ENCODE measurements at places on chromosomes 7 and 10. TPM values are rescaled to one million over a fixed set of nuclear protein-coding genes. Genes with fewer than 3 reads are reported as not detected.

- DNase-seq, result no peak
Observed at GRCh38 chr10:34908481-34908880, 93.4 kb upstream of the PARD3 start.

- no peak for DNase-seq
Observed at GRCh38 chr10:121185816-121186455, 334.8 kb downstream of the WDR11 start.

- no peak for DNase-seq
Observed at GRCh38 chr10:117003336-117003735, 1.7 kb downstream of the SHTN1 start.

GRCh38 chr10:102605712-102606111 lies 38.6 kb upstream of the TRIM8 start:
- DNase-seq, result no peak

GRCh38 chr10:96352582-96352981 lies 6.2 kb downstream of the OPALIN start:
- DNase-seq, result no peak

DNA sequence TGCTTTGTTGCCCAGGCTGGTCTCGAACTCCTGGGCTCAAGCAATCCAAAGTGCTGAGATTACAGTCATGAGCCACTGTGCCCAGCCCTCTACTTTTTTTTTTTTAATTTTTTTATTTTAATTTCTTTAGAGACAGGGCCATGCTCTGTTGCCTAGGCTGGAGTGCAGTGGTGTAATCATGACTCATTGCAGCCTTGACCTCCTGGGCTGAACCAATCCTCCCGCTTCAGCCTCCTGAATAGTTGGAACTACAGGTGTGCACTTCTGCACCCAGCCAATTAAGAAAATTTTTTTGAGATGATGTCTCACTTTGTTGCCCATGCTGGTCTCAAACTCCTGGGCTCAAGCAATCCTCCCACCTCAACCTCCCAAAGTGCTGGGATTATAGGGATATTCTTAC lies 528.6 kb downstream of the GATA3 start:
- DNase-seq, result no peak

DNA sequence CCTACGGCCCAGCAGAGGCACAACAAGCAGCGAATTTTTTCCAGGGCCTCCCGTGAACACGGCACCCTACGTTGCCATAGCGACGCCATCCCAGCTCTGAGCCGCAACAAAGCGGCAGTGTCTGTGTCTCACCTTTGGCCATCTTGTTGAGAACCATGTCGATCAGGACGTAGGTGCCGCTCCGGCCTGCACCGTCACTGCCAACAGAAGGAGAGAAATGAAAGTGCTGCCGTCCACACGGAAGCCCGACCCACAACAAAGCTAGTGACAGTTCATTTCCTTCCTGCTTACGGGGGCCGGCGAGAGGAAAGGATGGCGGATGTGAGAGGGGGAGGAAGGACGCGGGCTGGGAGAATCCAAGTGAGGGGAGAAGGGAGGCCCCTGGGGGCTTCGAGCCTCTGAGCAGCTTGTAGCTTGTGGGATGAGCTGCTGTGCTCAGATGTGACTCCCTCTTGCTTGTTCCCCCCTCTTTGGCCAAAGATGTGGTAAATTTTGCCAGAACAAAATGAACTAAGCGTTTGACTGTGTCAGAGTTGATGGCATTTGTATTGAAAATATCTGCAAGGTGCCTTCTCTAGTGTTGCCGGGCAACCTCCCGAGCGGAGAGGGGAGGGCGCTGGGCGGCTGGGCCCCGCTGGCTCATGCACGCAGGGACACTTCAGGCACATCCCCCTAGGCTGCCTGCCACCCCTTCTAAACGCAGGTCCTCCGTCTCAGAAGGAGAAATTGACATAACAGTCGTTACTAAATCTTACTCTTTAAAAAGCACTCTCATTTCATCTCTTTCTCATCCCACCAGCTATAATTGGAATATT lies 232.2 kb downstream of the DNAJB6 start:
- DNase-seq, result peak; percentile 62

GRCh38 chr7:1624999-1625927 lies 44.8 kb upstream of the ELFN1 start:
- DNase-seq, result no peak

DNA sequence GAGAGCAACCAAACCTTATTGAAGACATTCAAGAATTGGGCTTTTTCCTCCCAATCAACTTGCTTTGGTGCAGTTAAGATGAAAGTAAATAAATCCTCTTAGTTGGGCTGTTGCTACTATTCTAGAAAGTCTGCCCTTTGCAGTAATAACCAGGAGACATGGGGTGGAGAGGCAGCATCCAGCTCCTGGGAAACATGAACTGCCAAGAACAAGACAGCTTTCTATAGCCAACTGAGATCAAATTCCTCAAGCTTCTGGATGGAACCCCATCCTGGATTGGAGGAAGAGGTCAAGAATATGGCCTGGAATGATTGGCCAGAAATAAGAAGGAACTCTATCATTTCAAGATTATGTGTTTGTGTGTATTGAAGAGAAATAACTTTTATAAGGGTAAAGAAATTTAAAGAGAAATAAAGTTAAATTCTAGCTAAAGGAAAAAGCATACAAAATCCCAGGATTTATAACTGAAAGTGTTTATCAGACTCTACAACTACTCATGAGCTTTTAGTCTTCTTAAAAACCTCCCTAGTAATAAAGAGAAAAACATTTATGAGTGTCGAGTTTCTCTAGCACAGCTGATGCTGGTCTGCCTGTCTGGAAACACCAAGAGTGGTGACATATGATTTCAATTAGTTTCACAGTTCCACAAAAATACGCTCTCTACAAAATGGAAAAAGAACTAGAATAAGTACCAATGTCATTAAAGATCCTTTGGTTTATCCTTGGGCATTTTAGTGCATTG lies 70.1 kb upstream of the COL1A2 start:
- DNase-seq, result no peak

CTAGE8 gene
- 0.72 TPM for total RNA-seq

WEE2 gene
- total RNA-seq, result not detected

C10orf105 gene
- 0.12 TPM for total RNA-seq

CYCS gene
- 113 TPM for total RNA-seq

Data from neural crest cell (in vitro differentiated cells).